EH (cell line): ENCODE measurements at places on chromosomes 7 and 10.

DNA sequence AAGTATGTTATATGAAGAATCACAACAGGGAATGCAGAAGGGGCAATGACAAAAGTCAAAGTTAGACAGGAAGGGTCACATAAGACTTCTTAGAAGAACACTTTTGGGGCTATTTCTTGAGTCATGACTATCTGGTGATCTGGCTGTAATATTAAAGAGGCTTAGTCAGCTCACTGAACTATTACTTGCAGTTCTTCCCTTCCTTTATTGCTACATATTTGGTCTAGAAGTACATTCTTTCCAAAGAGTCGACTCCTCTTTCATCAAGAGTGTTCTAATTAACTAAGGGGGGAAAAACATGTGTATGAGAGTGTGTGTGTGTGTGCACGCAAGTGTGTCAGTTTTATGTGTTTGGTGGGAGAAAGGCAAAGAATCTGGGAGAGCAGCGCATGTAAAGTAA is 247.3 kb upstream of the LRRTM3 start:
- peak; percentile 24 for DNase-seq

- DNase-seq = no peak
Observed at GRCh38 chr10:116629340-116629739, 8.6 kb downstream of the PNLIPRP2 start.

- no peak for DNase-seq
Observed at GRCh38 chr10:105042906-105043552, 401.9 kb downstream of the SORCS3 start.

- peak; percentile 79 for DNase-seq
Observed at GRCh38 chr10:114996542-114996941, 58.5 kb downstream of the TRUB1 start.

DNA sequence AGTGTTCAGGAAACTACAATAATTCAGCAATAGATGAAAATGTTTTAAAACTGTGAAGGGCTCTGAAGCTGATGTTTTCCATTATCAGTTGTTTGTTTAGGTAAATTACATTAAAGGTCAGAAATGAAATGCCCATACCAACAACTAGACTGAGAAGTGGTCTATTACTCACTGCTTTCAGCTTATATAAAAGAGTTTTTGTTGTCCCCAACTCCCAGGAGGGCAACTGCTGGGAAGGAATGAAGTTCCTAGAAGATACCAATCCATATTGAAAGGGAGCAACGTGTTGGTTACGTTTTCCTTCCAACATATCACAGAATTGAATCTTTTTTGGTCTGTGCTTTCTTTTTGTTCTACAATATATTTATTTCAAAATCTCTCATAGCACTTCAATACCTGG is 330.6 kb upstream of the LRRN3 start:
- DNase-seq = no peak

DNA sequence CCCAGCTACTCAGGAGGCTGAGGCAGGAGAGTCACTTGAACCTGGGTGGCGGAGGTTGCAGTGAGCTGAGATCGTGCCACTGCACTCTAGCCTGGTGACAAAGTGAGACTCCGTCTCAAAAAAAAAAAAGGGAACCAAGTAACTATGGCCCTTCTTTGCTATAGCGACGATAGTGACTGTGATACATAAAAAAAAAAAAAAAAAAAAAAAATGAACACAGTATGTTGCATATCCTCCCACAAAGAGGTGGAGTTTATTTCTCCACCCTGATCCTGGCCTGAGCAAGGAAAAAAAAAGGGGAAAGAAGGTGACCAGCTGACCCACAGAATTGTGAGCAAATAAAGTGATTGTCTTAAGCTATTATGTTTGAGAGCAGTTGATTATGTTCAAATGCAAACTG is 42.3 kb upstream of the STEAP1B start:
- no peak for DNase-seq

- DNase-seq = peak; percentile 45
Observed at GRCh38 chr10:131901181-131901829, 497 bp downstream of the PPP2R2D start.

DNA sequence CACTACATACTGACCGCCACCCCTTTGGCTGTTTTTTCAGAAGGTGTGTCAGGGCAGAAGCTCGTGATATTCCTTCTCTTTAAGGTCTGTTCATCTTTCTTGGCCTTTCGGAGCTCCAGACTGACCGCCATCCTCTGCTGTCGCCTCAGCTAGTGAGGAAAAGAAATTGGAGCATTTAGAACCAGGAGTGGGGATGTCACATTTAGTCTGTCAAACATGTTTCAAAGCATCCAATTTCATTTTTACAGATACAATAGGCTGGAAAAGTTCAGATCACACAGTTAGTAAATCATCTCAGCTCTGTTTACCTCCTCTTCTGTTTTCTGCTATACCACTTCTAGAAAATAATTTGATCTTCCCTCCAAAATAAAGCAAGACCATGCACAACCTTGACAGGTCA is 4.8 kb downstream of the KPNA7 start:
- no peak for DNase-seq

- DNase-seq = no peak
Observed at GRCh38 chr10:90777621-90778020, 80.2 kb downstream of the HTR7 start.

DNA sequence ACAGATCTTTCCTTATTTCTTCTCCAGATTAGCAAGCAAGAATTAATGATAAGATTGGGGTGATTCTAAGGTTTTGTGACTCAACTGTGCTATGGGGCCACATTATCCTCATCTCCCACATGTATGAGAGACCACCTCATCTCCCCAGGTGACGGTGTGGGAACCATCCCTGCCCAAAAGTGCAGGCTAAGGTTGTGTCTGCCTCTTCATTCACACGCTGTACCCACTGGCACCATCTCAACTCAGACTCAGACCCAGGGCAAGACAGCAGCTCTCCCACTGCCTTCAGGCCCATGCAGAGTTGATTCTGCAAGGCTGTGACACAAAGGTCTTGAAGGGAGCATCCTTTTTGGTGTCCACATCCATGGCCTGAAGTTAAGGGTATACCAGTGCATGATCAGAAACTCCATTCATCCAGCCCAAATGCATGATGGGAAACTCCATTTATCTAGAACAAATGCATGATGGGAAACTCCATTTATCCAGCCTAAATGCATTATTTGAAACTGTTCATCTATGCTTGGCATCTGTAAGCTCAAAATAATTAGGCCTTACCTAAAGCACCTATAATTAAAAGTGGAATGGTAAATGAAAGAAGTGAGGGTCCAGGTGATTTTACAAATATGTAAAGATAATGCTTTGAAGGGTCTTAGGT is 99.4 kb downstream of the TCERG1L start:
- no peak for DNase-seq

- no peak for DNase-seq
Observed at GRCh38 chr10:43126759-43127424, 11.4 kb upstream of the CSGALNACT2 start.

GRCh38 chr7:106613848-106614560 is 47.0 kb downstream of the CCDC71L start:
- peak; percentile 74 for DNase-seq

GRCh38 chr10:89458291-89458690 is 43.9 kb downstream of the IFIT5 start:
- DNase-seq = peak; percentile 84

DNA sequence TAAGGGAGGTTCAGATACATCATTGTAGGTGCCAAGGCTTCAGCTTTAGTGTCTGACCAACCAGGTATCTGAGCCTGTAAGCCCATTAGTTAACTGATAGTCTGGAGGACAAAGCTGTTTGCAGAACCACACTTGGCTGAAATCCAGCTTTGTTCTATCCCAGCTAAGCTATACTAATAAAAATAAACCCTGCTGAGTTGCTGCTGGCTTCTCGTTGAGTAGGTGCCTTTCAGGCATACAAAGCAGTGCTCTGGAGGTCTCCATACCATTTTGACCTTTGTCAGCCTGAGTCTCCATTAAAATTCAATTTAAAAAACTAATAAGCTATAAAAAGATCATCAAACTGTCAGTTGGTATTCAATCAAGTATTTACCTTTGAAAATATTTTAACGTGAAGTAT is 22.0 kb downstream of the CDCA7L start:
- peak; percentile 48 for DNase-seq

DNA sequence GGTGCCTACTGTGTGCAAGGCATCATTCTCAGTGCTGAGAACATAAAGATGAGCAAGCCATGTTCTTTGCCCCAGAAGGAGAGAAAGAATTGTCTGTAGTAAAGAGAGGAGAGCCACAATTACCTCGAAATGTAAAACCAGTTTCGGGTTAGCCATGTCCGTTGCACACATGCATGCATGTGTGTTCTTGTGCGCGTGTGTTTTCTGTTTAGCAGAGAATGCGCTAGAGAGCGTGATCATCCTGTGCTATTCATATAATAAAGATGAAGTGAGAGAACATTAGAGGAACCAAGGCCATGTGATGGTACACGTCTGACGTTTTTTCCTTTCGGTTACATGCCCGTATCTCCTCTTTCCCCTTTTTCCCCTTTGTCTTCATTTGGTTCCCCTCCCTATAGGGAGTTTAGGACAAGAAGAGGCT is 158.2 kb downstream of the CELF2 start:
- DNase-seq = no peak

DNA sequence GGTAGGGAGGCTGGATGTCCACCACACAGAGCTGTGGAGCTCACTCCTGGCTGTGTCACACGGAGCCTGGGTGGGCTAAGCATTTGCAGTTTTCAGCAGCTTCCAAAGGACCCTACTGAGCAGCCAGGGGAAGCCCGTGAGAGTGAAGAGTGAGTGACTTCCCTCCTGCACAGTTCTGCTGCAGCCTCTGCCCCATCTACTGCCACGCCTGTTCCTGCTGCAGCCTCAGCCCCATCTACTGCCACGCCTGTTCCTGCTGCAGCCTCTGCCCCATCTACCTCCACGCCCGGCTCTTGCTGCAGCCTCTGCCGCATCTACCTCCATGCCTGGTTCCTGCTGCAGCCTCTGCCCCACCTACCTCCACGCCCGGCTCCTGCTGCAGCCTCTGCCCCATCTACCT is 12.2 kb downstream of the ADAM8 start:
- no peak for DNase-seq

DNA sequence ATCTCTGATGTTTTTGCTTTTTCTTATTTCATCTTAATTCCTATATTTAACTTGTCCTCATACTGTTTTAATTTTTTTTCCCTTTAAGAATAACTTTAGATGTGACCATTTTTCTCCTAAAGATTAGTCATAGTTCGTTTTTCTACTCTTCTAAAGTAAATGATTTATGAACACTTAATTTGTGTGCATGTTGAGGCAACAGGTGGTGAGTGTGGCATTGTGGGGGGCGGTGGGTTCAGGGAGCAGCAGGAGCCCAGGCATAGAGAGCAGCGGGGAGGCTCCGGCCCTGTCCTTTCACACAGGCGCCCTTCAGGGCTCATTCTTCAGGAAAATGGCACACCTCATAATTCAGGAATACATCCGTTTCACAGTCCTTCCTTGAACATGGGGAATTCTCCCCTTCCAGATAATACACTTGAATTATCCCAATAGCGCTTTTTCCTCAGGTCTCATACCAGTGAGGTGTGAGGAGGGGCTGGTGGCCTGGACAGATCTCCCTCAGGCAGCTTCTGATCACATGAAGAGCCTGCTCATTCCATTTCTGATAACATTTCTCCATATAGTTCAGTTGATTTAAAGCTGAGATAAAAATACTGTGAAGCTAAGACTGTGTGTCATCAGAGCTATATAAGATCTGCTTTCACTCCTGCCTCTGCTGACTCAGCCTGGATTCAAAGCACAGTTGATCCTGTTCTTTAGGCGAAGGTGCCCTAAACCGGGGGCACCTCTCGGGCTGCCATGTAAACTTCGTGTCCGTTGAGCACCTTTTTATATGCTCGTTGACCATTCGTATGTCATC is 40.2 kb downstream of the CUL1 start:
- DNase-seq = peak; percentile 30

- DNase-seq = no peak
Observed at GRCh38 chr7:81433206-81433605, 336.6 kb downstream of the HGF start.

DNA sequence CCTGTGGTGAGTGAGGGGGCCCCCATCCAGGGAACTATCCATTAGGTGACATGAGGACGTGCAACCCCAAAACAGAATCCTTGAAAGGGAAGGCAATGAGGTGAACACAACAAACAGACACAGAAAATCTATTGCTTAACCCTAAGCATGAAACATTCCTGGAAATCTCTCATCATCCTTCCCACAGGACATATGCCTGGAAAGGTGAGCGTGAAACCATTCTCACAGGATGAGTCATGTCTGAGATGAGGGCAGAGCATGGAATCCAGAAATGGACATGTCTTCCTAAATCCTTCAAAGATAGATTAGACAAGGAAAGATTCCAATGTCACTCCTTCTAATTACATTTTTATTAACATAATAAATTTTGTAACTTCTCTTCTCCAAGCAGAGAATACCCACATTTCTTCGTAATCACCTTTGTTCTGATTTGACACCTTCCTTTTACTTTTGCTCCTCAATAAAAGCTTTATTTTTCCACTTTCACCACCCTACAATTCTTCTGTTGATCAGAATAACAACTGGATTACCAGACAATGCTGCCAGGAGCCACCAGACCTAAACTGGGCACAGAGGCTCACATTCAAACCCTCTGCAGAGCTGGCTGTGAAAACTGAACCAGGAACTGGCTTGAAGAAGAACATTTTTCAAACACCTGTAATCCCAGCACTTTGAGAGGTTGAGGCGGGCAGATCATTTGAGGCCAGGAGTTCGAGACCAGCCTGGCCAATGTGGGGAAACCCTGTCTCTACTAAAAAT is 67.2 kb downstream of the COBL start:
- DNase-seq = no peak

DNA sequence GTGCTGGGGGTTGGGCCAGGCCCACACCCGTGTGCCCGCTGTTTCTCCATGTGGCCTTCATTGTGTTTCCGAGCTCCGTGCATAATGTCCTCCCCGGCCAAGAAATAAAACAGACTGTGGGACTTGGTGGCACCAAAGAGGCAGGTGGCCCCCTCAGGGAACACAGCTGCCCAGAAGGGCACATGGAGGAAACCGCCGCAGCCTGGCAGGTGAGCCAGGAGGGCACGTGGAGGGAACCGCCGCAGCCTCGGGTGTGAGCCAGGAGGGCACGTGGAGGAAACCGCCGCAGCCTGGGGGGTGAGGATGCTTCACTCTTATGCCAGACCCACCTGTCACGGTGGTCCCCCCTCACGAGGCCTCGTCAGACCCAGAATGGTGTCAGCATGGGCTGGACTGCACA is 288.7 kb downstream of the WDR37 start:
- no peak for DNase-seq

- DNase-seq = peak; percentile 76
Observed at GRCh38 chr7:111232249-111233084, 141.5 kb downstream of the LRRN3 start.

GRCh38 chr7:94687810-94688209 is 31.9 kb upstream of the SGCE start:
- peak; percentile 34 for DNase-seq

GRCh38 chr7:73659983-73660382 is 7.6 kb upstream of the VPS37D start:
- no peak for DNase-seq

GRCh38 chr10:30751678-30752331 is 122.3 kb upstream of the LYZL2 start:
- peak; percentile 67 for DNase-seq
